Activated T-helper 9 cell treated with anti-CD3 and anti-CD28 coated beads, Interleukin-2, amount 50 U/mL, for 16 hours (primary cell): ENCODE measurements at places on chromosomes 16 and 17.

DNA sequence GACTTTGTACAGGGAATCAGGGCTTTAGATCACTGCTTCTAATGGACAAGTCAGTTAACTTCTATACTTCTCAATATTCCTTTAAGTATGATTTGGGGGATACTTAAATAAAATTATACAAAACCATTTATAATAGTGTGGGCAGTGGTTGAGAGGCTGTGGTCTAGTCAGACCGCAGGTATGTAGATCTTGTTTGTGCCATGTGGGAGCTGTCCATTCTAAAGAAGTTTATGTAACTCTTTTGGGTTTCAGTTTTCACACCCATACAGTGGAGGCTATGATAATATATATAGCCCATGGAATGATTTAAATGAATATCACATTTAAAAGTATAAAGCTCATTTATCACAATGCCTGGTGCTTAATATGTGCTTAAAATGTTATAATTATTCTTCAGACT, 654.3 kb upstream of the KIF2B start:
- no peak for DNase-seq

DNA sequence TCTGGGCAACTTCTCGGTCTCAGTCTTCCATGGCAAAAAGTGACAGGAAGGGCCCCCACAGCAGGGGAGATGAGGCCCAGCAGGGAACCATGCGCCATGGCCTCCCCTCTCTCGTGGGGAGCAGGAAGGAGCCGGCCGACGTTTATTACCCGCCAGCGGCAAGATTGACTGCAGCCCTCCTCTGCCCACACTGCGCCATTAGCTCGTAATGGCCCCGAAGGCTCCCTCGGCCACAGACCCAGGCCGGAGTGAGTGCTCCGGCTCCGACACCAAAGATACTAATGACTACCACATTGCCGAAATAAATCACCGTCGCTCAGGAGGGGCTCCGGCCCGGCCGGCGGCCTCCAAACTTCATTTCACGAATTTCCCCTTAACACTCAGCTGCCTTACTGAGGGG, 226.9 kb downstream of the C16orf78 start:
- DNase-seq, result no peak

GRCh38 chr17:65446043-65446442, 115.4 kb downstream of the AXIN2 start:
- no peak for DNase-seq

- DNase-seq, result no peak
Measured at GRCh38 chr17:3035968-3036280, 27.5 kb downstream of the OR1D5 start.

- DNase-seq, result no peak
Measured at GRCh38 chr17:82129095-82129494, 31.1 kb upstream of the FASN start.

- DNase-seq, result no peak
Measured at GRCh38 chr17:44323359-44324091, 1.1 kb downstream of the SLC25A39 start.

DNA sequence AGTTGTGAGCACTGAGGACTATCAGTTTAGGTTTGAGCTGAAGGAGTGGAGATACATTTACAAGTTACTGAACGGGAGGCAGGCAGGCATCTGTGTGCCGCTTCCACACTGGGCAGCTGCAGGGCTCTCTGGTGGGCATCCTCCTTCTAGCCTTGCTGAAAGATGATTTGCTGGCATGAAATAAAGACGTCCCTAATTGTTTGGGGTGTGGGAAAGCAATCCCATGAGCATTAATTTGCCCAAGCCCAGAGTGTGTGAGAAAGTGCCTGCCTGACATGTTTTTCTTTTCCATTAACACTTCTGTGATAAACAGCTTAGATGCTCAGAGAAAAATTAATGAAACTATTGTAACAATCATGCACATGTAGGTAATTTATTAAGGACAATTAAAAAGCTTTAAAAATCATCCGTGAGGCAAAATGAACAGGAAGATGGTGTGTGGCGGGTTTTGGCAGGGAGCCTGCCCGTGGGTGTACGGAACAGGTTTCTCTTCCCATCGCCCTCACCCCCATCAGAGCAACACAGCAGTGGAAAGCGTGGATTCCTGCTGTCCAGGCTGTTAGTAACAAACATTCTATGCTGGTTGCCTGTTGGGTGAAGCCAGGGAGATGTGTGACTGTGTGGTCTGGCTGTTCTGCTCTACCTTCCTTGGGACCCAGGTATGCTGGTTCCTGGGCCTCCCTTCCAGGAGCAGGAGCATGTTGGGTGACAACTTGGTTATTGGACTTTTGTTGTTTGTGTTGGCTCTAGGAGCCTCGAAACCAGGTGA, 191.9 kb downstream of the MSI2 start:
- DNase-seq, result no peak

- no peak for DNase-seq
Measured at GRCh38 chr16:88805340-88805715, 1.7 kb downstream of the CDT1 start.

DNA sequence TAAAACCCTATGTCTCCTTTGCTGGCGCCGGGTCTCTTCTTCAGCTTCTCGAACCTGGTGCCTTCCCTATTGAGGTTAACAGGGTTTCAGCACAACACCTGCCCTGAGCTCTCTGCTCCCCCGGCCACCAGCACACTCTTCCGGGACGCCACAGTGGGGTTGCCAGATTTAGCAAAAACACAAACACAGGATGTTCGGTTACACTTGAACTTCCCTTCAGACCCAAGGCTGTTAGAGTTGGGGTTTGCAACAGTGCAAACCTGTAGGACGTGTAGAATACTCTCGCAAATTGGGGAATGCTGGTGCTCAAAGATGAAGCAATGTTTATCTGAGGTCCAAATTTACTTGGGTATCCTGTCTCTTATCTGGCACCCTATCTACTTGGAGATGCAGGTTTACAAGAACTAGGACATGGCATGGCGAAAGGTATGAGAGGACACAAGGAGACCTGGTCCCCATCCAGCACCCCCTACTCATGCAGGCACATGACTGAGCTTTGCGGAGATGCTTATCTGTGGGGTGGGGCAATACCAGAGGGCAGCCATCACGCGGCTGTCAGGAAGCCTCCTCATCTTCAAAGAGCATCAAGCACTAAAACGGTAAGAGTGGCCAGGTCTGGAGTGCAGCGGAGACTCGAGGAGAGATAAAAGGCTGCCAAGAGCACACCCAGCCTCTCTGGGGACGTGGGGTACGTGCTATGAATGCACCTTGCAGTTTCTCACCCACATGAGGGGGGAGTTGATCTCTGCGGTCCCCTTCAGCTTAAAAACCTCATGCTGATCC, 52.8 kb downstream of the SDK2 start:
- DNase-seq, result no peak

DNA sequence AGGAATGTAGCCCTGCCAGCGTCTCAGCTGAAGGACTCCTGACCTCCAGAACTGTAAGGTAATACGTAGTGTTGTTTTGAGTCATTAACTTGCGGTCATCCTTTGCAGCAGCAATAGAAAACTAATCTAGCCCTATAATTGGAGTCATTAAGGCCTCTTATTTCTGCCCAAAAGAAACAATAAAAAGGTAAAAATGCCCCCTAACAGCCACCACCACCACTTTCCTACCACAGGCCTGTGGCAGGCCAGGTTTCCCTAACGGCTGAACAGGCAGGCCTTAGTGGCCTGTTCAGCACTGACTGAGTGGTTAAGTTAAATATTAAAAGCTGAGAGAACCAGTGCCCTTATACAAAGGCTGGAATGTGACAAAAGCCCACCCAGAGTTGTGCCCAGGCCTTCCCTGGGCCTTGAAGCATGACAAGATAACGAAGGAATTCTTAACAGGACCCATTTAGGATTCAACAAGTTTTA, 286.5 kb upstream of the ERCC4 start:
- no peak for DNase-seq

- peak; percentile 81 for DNase-seq
Measured at GRCh38 chr16:29745853-29746345, at the start of gene C16orf54. C16orf54 (minus strand) TSS chr16:29745990; CDS start chr16:29744951, 1,039 bp downstream.

DNA sequence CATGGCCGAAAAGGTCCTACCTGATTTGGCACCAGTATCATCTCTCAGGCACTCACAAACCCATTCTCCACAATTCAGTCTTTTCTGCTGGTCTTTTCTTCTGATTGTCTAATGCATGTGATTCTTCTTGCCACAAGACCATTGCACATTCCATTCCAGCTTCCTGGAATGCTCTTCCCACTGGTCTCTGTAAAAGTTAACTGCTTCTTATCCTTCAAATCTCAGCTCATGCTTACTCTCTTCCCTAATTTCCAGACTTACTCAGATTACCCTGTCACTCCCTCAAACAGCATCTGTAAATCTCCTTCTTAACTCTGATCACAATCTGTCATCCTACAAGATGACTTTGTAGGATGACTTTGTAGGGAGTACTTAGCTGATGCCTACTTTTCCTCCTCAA, 320.2 kb downstream of the MAP2K6 start:
- no peak for DNase-seq

GRCh38 chr16:80948886-80949493, 57.7 kb downstream of the CMC2 start:
- peak; percentile 7 for DNase-seq

DNA sequence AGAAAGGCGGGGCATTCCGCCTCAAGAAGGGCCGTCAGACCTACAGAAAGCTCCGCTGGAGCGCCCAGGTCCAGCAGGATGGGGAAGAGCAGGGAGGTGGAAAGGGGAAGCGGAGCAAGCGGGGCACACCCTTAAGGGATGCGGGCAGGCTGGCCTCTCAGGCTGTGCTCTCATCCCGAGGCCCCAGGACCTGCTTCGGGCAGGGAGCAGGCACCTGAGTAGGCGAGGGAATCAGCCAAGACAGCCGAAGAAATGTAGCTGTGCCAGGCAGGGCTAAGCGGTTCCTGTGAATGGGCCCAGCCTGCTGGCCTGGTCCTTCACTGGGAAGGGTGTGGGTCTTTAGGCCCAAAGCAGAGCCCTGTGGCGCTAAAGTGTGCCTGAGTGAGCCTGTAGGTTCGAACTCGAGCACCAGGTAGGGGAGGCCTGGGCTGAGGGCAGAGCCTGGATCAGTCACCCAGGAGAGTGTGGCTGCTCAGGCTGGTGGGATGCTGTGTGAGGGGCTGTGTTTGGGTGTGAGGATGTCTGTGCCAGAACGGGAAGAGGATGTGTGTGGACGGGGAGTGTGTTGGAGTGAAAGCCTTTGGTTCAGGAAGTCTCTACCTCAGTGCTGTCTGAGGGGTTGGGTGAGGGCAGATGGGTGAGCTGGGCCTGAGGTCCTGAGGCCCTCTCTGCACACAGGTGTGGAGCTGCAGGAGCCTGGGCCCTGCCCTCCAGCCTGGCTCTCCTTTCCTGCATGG, 3.3 kb downstream of the TBX4 start:
- DNase-seq, result no peak

DNA sequence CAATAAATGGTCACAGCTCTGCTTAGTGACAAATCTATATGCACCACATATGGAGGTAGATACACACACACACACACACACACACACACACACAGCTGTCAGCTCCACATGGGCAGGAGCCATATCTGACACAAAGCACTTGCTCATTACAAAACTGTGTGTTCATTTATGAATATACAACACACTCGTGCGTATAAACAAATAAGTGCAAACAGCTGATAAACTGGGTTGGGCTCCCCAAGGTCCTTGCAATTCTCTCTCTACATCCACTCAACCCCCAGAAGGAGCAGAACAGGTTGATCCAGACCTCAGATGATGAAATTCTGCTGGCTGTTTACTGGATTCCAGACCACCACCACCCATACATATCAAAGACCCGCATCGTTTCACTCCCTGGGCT, 140.7 kb downstream of the XYLT1 start:
- DNase-seq, result no peak
